ENCODE measurements at places on chromosomes 5 and 9.

GRCh38 chr5:141879941-141880738, 1.9 kb upstream of the PCDH1 start:
- no peak for DNase-seq

- DNase-seq = peak; percentile 79
Measured at GRCh38 chr5:167554564-167555290, 736.7 kb upstream of the WWC1 start.

DNA sequence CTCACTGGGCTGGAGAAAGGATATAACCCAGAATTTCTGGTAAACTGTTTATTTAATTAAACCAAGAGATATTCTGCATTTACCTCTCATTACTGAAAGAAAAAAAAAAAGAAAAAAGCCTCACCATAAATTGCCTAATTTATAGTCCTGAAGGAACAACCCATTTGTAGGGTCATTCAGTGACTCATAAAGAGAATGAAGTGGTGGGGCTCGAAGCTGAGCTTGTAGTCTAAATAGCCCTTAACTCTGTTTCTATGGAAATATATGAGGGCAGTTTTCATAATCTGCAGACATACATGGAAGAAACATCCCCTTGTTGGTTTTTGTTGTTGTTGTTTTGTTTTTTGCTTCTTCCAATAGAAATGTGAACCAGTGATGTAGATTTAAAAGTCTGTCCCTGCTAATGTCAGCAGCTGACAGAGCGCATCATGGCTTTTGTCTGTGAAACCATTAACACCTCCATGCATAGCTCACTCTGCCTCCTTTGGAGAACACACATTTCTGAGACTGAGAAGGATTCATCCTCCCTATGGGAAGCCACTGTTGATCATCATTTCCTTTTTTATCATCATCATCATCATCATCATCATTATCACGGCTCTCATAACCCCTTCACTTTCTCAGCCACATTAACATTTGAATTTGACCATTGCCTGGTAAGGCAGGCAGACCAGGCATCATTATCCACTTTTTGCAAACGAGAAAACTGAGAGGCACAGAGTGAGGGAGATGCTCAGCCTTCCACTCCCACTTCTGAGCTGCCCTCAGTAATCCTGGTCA, 67.9 kb upstream of the SAP30L start:
- no peak for DNase-seq

DNA sequence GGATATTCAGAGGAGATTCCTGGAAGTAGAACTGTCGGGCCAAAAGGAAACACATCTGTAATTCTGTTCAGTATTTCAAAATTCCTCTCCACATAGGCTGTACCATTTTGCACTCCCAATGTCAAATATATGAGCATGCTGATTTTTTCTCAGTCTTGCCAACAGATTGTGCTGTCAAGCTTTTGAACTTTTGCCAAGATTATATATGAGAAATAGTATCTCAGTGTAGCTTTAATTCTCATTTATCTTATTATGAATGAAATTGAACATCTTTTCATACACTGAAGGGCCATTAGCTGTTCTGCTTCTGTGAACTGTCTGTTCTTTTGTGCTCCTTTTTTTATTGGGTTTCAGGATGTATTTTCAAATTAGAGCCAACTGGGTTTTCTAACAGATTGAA, 907.1 kb downstream of the MAT2B start:
- no peak for DNase-seq

DNA sequence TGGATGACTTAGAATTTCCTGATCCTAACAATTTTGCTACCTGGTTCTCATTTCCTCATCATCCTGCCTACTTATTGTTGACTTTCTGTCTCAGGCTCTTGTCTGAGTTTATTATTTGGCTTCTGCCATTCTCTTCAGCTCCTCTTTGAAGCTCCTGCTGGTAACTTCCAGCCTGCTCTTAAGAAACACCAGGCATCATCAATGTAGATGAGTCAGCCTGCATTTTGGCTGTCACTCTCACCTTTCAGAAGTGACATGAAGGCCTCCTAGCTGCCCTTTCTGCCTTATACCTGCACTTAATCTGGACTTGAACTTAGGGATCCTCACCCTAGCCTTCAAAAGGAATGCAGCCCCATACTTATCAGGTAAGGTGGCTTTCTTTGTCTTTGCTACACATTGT, 551.8 kb upstream of the ZNF608 start:
- DNase-seq = peak; percentile 58

- DNase-seq = no peak
Measured at GRCh38 chr5:155316070-155316714, 302.6 kb downstream of the KIF4B start.

GRCh38 chr9:33447799-33448553, 583 bp upstream of the AQP3 start:
- no peak for DNase-seq

DNA sequence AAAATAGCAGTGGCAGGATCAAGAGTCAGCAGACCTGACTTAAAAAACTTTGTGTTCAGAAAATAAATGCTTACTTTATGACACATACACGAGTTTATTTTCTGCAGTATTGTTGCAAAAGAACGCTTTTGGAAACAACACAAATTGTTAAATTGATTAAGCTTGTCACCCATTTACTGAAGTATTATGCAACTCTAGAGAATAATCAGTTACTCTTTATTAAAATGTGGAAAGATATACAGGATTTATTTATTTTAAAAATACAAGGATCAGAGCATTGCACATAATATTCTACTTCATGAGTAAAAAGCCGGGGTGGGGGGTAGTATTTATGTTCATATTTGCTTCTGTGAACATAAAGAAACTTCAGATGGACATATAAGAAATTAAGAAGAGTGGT, 20.0 kb downstream of the FYB1 start:
- DNase-seq = no peak

- DNase-seq = peak; percentile 96
Measured at GRCh38 chr9:126661521-126662251, 48.0 kb downstream of the LMX1B start.

DNA sequence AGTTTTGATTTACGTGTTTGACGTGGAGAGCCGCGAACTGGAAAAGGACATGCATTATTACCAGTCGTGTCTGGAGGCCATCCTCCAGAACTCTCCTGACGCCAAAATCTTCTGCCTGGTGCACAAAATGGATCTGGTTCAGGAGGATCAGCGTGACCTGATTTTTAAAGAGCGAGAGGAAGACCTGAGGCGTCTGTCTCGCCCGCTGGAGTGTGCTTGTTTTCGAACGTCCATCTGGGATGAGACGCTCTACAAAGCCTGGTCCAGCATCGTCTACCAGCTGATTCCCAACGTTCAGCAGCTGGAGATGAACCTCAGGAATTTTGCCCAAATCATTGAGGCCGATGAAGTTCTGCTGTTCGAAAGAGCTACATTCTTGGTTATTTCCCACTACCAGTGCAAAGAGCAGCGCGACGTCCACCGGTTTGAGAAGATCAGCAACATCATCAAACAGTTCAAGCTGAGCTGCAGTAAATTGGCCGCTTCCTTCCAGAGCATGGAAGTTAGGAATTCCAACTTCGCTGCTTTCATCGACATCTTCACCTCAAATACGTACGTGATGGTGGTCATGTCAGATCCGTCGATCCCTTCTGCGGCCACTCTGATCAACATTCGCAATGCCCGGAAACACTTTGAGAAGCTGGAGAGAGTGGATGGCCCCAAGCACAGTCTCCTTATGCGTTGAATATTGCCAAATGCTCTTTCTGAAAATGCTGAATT, 850 bp downstream of the RRAGA start:
- DNase-seq = peak; percentile 41

DNA sequence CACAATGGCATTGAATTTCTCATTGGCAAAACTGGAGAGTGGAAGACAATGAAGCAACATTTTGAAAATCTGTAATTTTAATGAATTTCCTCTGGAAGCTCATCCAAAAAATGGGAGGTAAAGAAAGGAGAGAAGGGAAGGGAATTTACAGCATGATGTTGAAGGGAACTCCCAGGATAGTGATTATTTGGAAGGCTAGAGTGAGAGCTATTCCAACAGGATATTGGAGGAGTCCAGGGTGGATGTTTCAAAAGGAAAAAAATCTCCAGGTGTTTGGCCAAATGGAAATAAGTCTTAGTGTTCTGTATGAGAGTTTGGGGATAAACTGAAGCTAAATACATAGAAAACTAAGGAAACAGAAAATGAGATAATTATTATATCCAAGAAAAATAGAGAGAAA, 106.2 kb downstream of the IZUMO3 start:
- DNase-seq = no peak

GRCh38 chr9:34465468-34465867, 6.9 kb downstream of the DNAI1 start:
- DNase-seq = no peak

Data from mesendoderm (in vitro differentiated cells).